H1 (cell line): ENCODE measurements at places on chromosomes 3 and 15. TPM values are rescaled to one million over a fixed set of nuclear protein-coding genes. Genes with fewer than 3 reads are reported as not detected.

DNA sequence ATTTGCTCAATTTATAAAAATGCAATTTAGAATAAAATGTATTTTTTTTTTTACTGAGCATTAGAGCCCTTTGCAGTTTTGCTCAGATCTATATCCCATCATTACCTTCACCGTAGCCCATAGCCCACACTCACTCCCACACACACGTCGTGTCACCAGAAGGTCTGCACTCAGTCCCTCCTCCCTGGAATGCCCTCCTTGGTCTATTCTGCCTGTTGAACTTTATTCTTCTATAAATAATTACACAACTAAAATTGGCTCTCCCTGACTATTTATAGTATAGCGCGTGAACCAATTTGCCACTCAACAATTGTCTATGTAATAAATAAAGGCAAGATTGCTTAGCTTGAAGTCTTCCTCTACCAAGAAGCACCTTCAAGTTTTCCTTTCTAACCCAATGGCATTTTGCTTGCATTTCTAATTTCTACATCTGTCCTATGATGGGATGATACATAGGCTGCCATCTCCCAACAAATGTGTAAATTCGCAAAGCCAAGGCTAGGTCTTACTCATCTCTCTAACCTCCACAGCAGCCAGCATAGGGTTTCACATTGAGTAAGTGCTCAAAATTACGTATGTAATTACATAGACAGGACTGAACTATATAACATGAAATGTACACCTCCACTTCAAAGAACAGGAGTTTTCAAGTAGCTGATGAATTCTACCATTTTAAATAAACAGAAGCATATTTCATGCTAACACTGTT is 172.0 kb upstream of the HES1 start:
- DNase-seq, result no peak

DNA sequence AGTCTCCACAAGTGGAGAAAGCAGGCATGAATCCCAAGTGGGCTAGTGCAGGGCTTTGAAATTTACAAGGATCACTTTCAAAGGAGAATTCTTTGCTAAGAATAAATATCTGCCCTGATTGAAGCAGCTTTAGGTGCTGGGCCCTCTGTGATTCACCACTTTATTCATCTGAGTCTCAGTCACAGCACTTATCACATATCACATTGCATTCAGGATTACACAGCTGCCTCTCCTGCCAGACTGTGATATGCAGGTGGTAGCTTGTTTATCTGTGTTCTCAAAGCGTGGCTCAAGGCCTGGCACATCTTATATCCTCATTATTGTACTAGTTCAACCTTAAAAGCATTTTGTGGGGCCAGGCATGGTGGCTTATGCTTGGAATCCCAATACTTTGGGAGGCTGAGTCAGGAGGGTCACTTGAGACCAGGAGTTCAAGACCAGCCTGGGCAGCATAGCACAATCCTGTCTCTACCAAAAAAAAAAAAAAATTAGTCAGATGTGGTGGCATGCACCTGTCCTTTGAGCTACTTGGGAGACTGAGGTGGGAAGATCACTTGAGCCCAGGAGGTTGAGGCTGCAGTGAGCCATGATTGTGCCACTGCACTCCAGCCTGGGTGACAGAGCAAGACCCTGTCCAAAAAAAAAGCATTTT is 156.9 kb upstream of the EIF1B start:
- no peak for DNase-seq

Gene GJD2
- 0.31 and 0.39 TPM in 2 replicates for polyA plus RNA-seq

Gene CGNL1
- polyA plus RNA-seq, result 20.4 and 21.8 TPM in 2 replicates

Gene THOC7
- 9.0 and 18.7 TPM in 2 replicates for polyA plus RNA-seq

DNA sequence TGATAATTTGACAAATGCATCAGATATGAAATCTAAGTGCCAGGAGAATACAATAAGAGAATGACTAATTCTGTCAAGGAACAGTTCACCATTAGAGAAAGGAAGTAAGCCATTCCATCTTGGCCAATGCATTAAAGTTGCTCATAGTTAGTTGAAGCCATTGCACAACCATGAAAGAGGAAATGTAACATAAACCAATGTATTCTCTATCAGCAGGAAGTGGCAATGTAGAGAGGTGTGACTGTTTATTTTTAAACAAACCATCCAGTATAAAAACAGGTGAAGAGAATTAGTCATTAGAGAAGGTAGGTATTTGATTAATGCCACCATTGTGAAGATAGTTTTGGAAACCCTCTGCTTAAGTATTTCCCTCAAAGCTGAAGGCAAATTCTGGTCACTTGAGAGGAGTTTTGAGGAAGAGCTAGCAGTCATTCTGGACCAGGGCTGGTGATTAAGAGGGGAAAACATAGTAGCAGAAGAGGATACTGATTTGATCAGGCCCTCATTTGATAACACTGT is 10.7 kb upstream of the ANXA2 start:
- no peak for DNase-seq

DNA sequence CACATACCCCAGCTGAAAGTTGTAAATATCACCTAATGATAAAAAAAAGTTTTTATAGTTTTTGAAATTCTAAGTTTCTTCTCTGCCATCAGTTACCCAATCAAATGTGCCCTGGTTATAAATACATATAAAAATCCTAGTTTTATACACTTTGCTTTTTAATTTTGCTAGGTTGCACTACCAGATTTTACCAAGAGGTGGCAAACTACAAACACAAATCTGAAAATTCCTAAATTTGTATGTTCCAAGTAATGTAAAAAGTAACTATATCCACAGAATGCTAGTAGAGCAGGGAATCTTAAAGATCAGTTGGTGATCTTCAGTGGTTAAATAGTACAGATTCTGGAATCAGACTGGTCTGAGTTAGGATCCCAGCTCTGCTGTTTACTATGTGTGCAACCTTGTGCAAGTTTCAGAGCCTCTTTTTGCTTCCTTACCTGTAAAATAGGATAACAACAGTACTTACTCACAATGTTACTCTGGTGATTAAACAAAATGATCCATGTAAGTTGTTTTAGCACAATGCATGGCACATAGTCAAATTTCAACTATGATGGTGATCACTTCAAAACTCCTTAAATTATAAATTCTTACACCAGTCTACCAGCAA is 11.0 kb downstream of the TRPM7 start:
- DNase-seq, result no peak

- DNase-seq, result no peak
These were observed 2.1 kb upstream of the PTPRG start for GRCh38 chr3:61559136-61559731.

DNA sequence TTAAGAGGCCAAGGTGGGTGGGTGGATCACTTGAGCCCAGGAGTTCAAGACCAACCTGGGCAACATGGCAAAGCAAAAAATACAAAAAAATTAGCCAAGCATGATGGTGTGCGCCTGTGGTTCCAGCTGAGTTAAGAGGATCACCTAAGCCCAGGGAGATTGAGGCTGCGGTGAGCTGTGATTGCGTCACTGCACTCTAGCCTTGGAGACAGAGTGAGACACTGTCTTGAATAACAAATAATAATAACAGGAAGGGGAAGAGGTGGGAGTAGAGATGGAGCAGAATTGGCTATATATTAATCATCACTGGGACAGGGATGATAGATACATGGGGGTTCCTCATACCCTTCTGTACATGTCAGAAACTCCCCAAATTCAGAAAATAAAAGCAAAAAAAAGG is 23.8 kb upstream of the NMB start:
- no peak for DNase-seq

Gene TASOR
- polyA plus RNA-seq, result 7.8 and 12.2 TPM in 2 replicates

Gene TRPM1
- polyA plus RNA-seq, result 0.05 and 0.16 TPM in 2 replicates

DNA sequence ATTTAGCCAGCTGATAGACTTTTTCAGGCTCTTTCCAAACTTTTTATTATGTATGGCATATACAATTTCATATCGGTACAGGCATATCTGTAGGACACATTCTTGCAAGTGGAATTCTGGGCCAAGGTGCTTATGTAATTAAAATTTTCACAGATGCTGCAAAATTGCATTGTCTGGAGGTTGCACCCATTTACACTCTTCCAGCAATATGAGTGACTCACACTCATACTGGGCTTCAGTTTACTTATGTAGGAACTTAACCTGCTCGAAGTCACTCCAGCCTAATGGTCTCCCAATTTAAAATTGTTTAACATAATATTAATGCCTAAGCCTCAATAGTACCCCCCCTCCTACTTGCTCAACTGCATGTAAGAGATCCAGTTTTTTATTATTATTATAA is 11.2 kb upstream of the SEC62 start:
- no peak for DNase-seq

Gene SPG21
- polyA plus RNA-seq, result 51.4 and 67.3 TPM in 2 replicates

- DNase-seq, result no peak
These were observed 108.5 kb upstream of the PFN2 start for GRCh38 chr3:150079029-150079739.

- DNase-seq, result no peak
These were observed 44.9 kb upstream of the CAPN7 start for GRCh38 chr3:15161133-15161532.

GRCh38 chr3:107999215-107999775 is 91.5 kb downstream of the CD47 start:
- no peak for DNase-seq

GRCh38 chr3:28462866-28463265 is 114.2 kb upstream of the AZI2 start:
- DNase-seq, result no peak

GRCh38 chr3:188788621-188789081 is 383.1 kb upstream of the TPRG1 start:
- no peak for DNase-seq
